ENCODE measurements at places on chromosomes 11 and 22.

- DNase-seq: peak; percentile 67
Observed at GRCh38 chr11:120632579-120632978, 121.0 kb downstream of the GRIK4 start.

GRCh38 chr11:112620621-112621394 is 340.4 kb upstream of the NCAM1 start:
- no peak for DNase-seq

GRCh38 chr11:105458071-105458470 is 151.8 kb upstream of the GRIA4 start:
- no peak for DNase-seq

DNA sequence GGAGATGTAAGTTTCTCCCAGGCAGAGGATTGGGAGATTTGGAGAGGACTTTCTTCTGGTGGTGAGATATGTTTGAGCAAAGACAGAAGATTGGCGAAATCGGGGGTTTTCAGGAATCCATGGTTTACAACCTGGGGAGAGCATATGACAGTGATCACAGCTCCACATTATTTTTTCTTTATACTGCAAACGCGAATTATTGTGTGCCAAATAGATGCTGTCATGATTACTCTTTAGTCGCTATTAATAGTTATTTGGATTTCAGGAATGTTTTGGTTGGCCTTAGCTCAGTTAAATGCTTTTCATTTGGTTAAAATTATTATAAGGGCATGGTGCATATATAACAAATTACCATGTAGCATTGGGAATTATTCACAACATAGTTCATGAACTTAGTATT is 15.2 kb downstream of the ATXN10 start:
- no peak for DNase-seq

DNA sequence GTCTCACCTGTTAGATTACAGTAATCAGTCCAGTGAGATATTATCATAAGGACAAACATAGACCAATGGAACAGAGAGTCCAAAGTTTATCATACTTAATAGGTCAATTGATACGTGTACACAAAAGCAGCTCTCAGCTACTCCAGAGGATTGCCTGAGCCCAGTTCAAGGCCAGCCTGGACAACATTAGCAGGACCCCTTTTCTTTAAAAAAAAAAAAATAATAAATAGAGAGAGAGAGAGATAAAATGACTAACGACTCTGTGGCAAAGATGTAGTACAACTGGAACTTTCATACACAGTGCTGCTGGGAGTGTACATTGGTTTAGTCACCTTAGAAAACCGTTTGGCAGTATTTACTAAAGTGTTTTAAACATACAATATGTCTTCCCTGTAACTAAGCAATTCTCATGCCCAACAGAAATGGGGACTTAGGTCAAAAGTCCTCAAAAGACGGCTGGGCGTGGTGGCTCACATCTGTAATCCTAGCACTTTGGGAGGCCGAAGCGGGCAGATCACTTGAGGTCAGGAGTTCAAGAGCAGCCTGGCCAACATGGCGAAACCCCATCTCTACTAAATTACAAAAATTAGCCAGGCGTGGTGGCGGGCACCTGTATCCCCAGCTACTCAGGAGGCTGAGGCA is 10.6 kb downstream of the SNX32 start:
- DNase-seq: no peak

DNA sequence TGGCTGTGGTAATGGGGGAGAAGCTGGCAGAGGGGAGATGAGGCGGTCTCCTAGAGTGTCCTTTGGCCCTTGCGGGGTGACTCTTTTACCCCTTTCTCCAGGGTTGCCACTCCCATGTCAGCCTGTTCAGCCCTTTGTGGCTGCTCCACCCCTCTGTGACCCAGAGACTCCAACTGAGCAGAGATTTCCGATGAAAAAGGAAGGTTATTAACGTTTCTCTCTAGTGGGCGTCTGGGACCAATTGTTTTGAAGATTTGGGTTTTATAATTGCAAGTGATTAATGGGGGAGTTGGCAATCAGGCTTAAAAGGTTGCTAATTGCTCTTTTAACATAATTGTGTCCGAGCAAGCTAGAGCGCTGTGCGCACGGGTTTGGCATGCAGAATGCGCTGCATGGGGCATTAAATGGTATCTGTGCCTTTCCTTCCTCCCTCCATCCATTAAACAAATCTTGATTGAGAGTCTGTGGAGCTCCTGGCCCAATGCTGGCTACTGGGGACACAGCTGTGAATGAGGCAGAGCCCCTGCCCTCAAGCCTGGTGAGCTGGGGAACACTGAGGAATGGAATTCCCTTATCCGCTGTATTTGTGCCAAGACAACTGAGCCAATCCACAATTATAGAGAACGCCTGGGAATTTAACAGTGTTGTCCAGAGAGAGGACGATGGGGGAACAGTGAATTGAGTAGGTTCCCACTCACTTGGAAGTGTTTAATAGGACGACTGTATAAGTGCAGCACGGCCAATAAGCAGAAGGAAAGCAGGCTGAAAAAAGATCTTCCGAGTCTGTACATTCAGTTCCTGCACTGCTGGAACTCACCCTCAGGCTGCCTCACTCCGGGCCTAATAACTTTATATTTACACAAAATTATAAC is 295.9 kb downstream of the MIAT start:
- DNase-seq: no peak

DNA sequence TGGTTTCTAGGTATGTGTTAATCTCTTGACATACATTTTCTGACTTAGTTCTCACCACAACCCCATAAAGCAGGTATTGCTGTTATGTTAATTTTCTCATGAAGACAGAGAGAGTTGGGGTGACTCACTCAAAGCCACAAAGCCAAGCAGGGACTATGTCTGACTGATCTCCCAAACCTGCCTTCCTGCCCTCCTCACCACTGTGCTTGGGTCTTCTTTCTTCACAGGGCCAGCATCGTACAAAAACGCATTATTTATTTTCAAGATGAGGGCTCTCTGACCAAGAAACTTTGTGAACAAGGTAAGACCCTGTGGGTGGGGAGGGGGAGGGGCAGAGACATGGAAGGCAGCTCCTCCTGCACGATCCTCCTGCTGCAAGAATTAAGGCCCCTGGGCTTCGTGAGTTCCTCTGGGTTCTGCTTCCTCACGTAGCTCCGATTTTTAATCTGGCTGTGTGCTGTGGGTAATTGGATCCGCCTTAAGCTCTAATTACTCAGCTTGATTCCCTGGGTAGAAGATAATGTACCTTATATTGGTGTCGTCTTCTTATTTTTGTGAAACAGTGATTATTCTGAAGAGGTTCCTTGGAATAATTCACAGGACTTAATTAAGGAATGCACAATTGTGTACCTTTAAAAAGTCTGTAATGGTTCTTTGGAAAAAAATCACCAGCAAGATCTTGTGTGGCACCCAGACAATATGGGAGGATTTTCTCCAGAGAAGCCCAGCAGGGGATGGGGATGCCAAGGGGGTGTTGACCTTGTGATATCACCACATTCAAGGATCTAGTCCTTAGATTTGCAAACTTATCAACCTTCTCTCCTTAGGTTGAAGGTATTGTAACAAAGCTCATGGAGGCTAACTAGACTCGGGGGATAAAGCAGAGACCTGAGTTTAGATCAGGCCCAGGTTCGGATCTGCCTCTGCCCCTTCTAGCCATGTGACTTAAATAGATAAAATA is 112.9 kb downstream of the SPON1 start:
- no peak for DNase-seq

GRCh38 chr22:44964722-44965078 is 45.1 kb downstream of the PHF21B start:
- DNase-seq: no peak

GRCh38 chr11:68325183-68325906 is 13.0 kb downstream of the LRP5 start:
- no peak for DNase-seq

GRCh38 chr11:65381716-65382032 is 772 bp downstream of the SLC25A45 start:
- peak; percentile 69 for DNase-seq

DNA sequence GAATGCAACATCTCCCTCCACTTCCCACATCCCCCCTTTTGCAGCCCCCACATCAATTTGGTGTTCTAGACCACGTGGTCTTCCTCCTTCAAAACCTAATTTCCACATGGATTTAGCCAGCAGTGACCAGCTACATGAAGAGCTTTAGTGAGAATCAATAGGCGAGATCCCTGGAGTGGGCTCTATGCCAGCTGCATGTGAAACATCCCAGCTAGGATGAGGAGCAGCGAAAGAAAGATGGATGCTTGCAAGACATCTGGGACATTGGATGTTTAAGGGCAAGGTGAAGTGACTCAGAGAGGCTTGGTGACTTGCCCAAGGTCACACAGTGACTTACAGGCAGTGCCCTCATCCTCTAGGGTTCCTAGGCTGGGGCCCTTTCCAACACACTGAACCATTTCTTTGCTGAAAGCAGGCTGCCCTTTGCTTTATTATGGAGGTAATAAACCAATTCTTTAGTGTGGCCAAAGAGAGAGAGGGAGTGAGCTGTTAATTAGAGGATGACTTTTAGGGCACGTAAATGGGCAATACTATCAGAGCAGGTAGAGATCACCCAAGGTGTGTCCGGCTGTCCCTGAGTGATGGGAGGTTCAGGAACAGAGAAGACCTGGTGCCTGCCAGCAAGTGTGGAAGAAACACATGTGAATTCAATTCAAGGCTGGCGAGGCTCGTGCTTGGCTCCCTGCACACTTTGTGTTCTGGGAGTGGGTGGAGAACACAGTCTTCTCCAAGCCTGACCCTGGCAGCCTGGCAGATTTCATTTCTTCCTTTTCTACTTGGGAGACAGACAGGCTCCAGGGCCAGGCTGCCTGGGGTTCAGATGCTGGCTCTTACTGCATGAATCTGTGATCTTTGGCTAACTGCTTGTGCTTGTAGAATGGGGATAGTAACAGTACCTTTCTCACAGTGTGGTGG is 24.0 kb downstream of the TSPAN18 start:
- DNase-seq: no peak

- no peak for DNase-seq
Observed at GRCh38 chr11:68336716-68337115, 24.3 kb downstream of the LRP5 start.

- no peak for DNase-seq
Observed at GRCh38 chr11:95338430-95338991, 107.5 kb upstream of the SESN3 start.

GRCh38 chr11:111349191-111349695 is 29.8 kb downstream of the POU2AF1 start:
- no peak for DNase-seq

GRCh38 chr11:92626624-92627023 is 342.8 kb upstream of the MTNR1B start:
- no peak for DNase-seq

- no peak for DNase-seq
Observed at GRCh38 chr11:14582793-14583192, 60.8 kb upstream of the PDE3B start.

- DNase-seq: no peak
Observed at GRCh38 chr11:90391756-90392155, 168.9 kb upstream of the CHORDC1 start.

DNA sequence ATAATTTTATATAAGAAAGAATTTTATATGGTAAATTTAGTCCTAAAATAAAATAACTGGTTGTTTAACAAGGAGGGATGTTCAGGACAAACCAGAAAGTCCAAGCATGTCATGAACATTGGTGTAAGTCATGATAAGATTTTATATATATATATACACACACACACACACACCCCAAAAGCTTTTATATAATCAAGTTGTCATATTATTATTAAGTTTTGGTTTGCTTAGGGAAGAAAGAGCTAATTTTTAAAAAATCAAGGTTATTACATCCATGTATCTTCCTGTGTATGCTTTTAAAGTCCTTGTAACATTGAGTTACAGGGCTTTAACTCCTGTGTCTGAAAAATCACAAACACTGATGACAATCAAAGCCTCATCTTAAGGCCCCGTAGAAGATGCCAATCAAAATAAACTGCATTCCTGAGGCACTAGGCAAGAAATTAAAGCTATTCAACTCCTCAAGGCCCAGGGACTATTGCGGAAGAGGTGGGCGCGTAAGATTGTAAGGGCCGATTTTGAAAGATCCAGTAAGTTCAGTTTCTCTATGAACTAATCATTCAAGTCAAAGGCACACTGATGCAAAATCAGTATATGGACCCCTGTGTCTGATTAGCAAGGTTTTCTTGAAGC is 16.8 kb downstream of the APOL6 start:
- no peak for DNase-seq

- DNase-seq: peak; percentile 80
Observed at GRCh38 chr11:73152861-73153483, 10.9 kb upstream of the FCHSD2 start.

DNA sequence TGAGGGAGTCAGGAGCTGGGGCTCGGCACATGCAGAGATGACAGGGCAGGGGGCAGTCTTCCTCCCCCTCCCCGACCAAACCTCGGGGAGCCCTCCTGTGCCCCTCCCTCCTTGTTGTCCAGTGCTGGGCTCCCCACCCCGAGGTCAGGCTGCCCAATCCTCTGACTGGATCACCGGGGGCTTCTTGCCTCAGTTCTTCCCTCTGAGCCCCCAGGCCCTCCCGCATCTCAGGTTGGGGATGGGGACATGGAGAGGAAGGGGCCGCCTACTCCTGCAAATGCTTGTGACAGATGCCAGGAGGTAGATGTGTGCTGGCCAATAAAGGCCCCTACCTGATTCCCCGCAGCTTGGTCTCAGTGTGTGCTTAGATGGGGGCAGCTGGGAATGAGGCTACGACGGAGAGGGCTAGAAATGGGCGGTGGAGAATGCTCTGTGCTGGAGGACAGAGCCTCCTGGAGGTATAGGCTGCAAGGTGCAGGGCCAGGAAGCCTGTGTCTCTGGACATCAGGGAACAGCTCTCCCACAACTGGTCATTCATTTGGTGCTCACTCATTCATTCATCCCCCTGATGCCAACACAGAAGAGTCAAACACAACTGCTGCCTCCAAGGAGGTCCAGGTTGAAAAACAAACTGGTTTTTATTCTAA is 8.4 kb downstream of the RHBDD3 start:
- peak; percentile 37 for DNase-seq

- no peak for DNase-seq
Observed at GRCh38 chr22:29093501-29094300, 20.9 kb downstream of the KREMEN1 start.

DNA sequence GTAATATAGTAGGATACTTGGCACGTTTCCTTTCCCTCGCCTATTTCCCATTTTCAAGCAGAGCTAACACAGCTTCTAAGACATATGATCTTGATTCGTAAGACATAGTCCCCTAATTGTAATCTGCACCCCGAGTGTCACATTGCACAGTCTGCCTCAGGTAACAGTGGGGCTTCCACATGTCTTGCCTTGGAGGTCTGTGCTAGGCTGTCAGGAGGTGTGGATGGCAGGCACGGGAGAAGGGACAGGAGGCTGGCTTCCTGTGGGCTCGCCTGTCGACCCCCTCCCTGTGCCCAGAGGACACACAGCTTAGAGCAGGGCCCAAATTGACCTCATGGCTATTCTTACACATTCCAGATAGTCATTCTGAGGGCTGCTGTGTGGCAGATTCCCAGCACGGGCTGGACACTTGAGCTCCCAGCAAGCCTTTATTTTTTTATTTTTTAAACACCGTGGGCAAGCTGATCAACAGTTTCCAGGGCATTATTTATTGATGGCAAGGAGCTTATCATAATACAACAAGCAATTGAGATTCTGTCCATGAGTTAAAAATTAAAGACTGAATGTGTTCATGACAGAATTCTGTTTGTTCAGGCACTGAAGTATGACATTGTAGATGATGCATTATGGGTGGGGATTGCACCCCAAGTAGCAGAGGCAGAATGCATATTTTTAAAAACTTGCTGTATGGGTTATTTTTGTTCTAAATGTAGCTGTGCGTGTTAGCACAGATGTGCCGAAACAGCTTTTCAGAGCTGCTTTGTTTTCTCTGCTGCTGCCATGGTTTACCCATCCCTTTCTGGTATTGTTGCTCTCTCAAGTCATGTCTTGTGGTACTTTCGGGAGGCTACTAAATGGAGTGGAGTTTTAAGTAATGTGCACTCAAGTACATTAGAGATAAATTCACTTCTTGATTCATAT is 113.0 kb downstream of the ATXN10 start:
- peak; percentile 33 for DNase-seq

All from GM13976 (cell line).